ENCODE measurements at places on chromosomes 7 and 10.

DNA sequence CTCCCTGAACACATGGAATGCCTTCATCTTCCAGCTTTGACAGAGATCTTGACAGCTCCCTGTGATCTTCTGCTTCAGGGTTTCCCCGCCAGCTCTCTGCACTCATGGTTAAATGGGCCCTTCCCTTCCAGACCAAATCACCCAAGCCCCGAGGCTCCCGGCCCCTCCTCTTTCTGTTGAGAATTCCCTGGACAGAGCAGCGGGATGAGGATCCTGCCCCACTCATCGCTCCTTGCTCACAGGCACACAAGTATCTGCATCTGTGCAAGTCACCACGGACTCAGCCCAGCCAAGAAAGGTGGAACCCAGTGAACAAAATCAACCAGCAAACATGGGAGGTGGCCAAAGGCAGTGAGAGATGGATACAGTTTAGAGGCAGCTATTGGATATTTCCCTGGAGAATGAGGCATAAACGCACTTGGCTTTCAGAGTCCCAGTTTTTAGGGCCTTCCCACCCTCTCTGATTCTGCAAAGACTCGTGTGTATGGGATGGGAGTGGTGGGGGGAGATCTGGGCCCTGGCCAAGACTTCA lies 37.7 kb upstream of the CXCL12 start:
- no peak for DNase-seq

DNA sequence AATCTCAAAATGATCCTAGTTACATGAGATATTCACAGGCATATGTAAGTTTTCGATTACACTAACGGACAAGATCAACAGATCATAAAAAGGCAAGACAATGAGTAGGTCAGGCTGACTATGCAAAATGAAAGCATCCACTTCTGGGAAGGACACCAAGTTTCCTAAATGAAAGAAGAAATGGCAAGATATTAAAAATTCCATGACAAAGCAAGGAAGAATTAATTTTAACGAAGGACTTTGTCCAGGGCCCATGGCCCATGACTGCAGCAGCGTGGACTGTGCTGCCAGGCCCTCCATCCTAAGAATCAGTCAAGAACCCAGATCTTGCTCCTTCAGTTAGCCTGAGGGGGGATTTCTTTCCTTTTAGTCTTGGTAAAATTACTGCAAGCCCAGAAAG lies 182.4 kb upstream of the FRMD4A start:
- DNase-seq = no peak

DNA sequence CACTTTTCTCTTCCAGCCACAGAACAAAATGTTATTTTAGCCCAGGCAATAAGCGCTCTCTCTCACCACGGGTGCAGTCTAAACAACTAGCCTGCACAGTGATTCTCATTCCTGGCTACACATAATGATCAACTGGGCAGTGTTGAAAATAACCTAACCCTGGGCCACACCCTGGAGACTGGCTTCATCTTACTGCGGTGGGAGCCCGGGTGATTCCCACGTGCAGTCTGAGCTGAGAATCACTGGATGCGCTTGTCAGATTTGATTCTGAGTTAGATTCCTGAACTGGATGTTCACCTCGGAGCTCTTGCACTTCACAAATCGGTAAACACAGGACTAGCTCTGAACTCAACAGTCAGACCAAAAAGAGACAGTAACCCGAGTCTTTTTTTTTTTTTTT lies 14.9 kb downstream of the ZC3HAV1 start:
- no peak for DNase-seq

GRCh38 chr10:102702742-102703141 lies 11.5 kb downstream of the ARL3 start:
- no peak for DNase-seq

DNA sequence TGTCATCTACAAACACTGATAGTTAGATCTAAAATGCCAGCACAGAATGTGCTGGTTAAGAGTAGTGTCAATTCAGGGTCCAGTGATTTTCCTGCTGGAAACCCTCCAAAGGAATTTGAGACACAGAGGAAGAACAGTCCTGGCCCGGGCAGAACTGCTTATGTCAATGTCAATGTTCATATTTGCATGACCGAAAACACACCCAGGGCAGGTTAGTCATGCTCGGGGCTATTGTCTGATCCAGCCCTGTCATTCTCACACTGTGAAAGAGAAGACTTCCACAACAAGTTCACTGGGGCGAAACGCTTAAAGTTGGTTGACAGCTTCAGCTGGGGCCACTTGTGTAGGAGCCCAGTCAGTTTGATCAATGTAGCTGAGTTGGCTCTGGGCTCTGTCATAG lies 139.3 kb downstream of the C1GALT1 start:
- no peak for DNase-seq

DNA sequence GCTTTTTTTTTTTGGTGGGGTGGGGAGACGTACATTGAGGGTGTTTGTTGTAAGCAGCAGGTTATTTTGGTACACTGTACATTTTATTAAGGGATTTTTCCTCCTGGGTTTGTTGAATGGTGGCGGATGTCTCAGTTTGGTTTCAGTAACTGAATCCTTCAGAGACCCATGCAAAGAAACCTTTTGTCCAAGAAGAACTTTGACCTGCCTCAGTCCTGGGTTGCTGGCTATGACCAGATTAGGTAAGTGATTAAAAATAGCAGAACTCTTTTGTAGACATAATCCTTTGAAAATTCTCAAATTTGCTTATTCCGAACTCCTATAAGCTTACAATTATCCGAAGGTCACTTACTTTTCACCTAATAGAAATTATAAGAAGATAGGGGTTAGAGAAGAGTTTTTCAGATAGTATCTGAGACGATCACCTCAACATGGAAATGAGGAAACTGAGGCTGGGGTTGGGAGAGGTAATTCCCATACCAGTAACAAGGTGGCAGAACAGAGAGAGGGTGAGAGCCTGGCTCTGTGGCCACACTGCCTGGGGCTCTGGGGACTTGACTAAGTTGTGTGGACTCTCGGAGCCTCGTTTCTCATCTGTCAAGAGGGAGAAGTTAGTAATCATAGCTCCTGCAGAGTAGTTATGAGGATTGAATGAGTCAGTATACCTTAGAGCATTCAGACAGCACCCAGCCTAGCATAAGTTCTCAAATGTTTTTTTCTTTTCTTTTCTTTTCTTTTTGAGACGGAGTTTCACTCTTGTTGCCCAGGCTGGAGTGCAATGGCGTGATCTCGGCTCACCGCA lies 87.4 kb downstream of the CCNY start:
- DNase-seq = no peak

GRCh38 chr10:125107965-125108580 lies 52.3 kb downstream of the CTBP2 start:
- no peak for DNase-seq

- DNase-seq = no peak
Observed at GRCh38 chr10:14403359-14403758, 72.6 kb upstream of the FRMD4A start.

DNA sequence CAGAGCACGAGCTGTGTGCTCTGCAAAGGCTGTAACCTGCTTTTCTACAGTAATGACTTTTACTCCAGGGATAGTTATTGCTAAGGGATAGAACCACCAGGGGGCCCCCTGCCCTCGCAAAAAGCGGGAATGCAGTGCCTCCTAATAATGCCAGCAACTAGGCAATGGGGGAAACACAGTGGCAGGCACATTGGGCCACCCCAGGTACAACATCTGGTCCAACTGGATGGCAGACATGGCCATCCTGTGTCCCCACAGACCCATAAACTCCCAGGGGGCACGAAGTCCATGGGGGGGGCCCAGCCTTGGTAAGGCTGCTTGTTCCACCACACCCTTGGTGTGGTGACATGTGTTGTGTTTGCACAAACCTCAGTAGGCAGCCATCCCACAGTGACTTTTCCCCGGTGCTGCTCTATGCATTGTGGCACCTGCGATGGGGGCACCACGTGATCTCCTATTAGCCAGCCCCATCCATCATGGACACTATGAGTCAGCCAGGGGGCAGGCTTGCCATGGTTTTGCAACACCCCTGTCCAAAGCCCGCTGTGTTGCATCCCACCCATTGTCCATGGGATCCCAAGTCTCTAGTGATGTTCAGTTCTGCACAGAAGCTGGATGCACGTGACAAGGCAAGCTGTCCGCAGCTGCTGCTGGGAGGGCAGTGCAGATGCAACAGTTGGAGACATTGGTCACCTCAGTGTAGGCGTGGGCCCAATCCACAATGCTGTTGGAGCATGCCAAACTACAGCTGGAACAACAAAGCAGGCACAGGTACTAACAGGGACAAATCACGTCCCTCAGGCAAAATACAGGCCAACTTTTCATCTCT lies 84.0 kb downstream of the ANLN start:
- DNase-seq = peak; percentile 3

- DNase-seq = no peak
Observed at GRCh38 chr10:124734311-124735166, 9.6 kb downstream of the FAM53B start.

GRCh38 chr7:114851406-114852061 lies 70.4 kb upstream of the MDFIC start:
- DNase-seq = no peak

DNA sequence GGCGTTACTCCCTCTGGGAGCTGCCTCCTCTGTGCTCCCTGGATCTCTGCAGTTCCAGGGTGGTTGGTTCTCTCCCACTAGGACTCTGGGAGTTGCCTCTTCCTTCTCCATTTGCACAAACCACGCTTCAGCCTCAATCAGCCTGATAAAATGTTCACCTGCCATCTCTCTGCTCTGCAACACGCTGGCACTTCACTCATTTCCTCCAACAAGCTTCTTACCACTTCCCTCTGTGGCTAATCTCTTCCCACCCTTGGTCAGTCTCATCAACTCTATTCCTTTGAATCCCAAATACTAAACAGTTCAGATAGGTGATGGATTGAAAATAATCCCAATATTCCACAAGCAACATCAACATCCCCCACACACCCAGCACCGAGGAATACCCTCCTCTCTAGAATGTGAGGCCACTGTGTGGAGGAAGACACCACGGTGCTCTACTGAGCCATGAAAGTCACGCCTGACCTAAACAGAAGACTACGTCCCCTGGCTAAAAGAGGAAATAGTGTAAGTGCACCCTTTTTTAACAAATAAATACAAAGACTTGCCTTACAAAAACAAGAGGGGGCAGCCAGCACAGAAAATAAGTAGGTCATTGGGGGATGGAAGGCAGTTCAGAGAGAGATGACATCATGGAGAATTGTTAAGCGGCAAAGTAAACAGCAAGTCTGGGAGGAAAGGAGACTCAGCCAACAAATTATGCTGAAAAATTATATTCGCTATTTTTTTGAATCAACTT lies 1.9 kb upstream of the FAM170B start:
- DNase-seq = no peak

GRCh38 chr10:122939856-122940543 lies 14.0 kb downstream of the C10orf88 start:
- no peak for DNase-seq

DNA sequence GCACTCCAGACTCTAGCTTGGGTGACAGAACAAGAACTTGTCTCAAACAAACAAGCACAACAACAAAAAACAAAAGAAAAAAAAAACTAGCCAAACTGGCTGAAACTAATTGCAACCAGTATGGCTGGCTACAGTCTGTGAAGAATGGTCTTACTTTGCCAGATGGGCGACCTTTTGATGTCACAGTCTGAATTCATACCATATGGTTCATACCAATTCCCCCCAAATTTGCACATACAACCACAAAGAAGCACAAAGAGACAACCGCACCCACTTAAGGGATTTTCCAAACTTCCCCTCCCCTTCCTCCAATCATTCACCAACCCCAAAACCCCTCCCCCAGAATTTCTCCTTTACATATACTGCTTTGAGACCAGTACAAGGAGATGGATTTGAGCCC lies 114.2 kb downstream of the SPAG6 start:
- no peak for DNase-seq

GRCh38 chr10:112446055-112446854 lies 459 bp downstream of the ZDHHC6 start:
- DNase-seq = no peak

GRCh38 chr7:94190599-94191061 lies 186.5 kb upstream of the BET1 start:
- DNase-seq = no peak

DNA sequence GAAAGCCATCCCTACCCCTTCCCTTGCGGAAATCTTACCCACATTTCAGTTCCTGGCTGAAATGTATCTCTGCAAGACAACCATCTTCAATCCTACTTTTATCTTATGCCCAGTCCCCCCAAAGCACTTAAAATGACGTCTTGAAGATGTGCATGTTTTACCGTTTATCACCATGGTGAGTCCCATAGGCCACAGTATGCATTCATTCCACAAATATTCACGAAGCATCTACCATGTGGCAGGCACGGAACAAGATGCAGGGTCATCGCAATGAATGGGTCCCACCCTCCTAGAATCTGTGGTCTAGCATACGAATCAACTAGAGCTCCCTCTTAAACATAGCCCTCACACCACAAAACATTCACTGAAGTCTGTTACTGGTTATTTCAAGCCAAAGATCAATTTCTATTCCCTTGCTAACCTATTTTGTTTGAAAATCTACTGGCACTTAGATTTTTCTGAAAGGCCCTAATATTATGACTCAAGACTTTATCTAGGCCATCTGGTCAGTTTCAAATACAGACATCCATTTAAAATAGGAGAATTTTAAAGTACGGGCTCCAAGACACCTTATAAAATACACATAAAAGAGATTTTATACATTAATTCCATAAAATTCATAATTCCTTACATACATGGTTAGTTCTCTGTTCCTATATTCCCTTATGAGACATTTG lies 99.4 kb downstream of the PARD3 start:
- no peak for DNase-seq

GRCh38 chr10:7153750-7154149 lies 257.1 kb downstream of the SFMBT2 start:
- no peak for DNase-seq

GRCh38 chr7:36594445-36594844 lies 129.8 kb downstream of the AOAH start:
- DNase-seq = no peak

Measured in stimulated activated CD4-positive, alpha-beta T cell treated with anti-CD3 and anti-CD28 coated beads, Interleukin-15, amount 100 ng/mL, for 1 hour (primary cell).